ENCODE measurements at places on chromosomes 4 and X.
A peak's percentile ranks its signal among the peaks of the same experiment; 100 is the strongest.

- DNase-seq, result no peak
Measured at GRCh38 chr4:7773401-7774180, 166.1 kb downstream of the AFAP1 start.

DNA sequence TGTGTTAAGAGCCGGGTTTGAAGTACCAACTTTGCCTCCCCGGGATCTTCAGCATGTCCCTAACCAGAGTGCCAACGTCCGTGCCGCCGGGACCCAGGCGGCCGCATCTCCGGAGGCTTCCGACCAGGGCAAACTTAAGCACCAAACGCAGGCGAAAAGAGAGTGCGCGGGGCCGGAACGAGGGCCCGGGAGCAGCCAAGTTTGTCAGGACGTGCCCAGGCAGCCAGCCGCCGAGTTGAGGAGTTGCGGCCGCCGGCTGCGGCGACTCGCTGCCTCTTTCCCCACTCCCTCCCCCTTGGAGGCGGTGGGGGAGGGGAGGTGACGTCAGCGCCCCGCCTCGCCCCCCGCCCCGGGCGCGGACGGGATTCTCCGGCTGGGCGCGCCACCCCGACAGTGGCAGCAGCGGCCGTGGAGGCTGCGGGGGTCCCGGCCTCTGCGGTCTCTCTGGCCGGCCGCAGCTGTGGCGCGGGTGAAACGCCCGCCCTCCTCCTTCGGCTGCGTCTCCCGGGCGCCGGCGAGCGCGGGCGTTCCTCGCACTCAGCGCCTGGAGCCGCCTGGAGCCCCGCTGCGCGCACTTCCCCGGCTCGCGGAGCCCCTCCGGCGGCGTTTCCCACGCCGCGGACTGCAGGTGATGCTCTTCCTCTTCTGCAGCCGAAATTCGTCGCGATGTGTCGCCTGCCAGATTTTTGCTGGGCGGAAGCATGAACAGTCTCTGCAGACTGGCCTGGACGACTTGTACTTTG lies 2.9 kb upstream of the FAT1 start:
- no peak for DNase-seq

GRCh38 chr4:128279624-128280225 lies 7.9 kb downstream of the PGRMC2 start:
- DNase-seq, result no peak

GRCh38 chrX:145552643-145553042 lies 265.0 kb upstream of the SLITRK2 start:
- DNase-seq, result no peak

GRCh38 chr4:158958489-158959270 lies 144.2 kb upstream of the RAPGEF2 start:
- no peak for DNase-seq

- DNase-seq, result no peak
Measured at GRCh38 chr4:163048447-163048846, 118.2 kb downstream of the NAF1 start.

DNA sequence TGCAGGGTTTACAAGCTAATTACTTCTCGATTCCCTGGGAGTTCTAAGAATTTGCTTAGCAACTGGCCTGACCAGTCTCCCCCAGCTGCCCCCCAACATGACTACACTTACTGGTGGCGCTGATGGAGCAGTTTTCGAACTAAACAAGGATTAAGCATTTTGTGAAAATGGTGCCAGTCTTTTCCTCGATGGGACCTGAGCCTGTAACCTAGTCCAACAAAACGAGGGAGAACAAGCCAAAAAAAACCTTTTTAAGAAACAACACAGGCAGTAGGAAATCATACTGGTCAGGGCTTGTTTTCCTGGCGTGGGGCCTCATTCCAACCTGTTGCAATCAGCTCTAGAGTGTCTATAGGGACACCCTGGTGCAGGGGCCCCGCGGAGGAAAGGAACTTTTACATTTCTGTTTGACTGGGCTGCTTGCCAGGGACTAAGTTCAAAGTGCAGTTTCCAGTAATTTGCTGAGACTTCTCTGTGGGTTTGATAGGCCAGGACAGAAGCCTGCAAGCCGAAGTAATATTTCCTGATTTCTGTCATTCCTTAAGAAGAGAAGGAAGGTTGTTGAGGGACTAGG lies 158.7 kb downstream of the SPRY1 start:
- DNase-seq, result no peak

- DNase-seq, result no peak
Measured at GRCh38 chrX:7586126-7586525, 256.8 kb upstream of the VCX start.

GRCh38 chr4:8192748-8193738 lies 6.0 kb upstream of the SH3TC1 start:
- peak; percentile 7 for DNase-seq
